A673 (cell line): ENCODE measurements at places on chromosomes 1 and 21. TPM values are rescaled to one million over a fixed set of nuclear protein-coding genes. Genes with fewer than 3 reads are reported as not detected.

- H3K27me3 ChIP-seq, result peaks cover 100% of the 10 kb centered on the region
- H3K4me1 ChIP-seq, result no peaks in the 10 kb centered on the region
- no peaks in the 10 kb centered on the region for H3K36me3 ChIP-seq
- no peak overlapping the region for H3K27ac ChIP-seq
- no peak for DNase-seq
- no peak overlapping the region for H3K4me3 ChIP-seq
These were observed 165.1 kb upstream of the CACNA1E start for GRCh38 chr1:181318022-181318857.

- no peaks in the 10 kb centered on the region for H3K36me3 ChIP-seq
- DNase-seq, result no peak
- no peak overlapping the region for H3K4me3 ChIP-seq
- peaks cover 12% of the 10 kb centered on the region for H3K4me1 ChIP-seq
- H3K27ac ChIP-seq, result no peak overlapping the region
These were observed 1.8 kb upstream of the LIN9 start for GRCh38 chr1:226310637-226311195.

- H3K36me3 ChIP-seq, result no peaks in the 10 kb centered on the region
- no peak for DNase-seq
- H3K4me1 ChIP-seq, result no peaks in the 10 kb centered on the region
- no peaks in the 10 kb centered on the region for H3K27me3 ChIP-seq
These were observed 32.6 kb downstream of the GIPC2 start for GRCh38 chr1:78078358-78078757.

- H3K36me3 ChIP-seq, result no peaks in the 10 kb centered on the region
- no peak overlapping the region for H3K27ac ChIP-seq
- H3K4me1 ChIP-seq, result no peaks in the 10 kb centered on the region
- no peak overlapping the region for H3K4me3 ChIP-seq
- H3K27me3 ChIP-seq, result no peaks in the 10 kb centered on the region
These were observed 22.9 kb downstream of the SYT14 start for GRCh38 chr1:209960926-209961325.

USP1 gene
- 85.9 and 90.0 TPM in 2 replicates for total RNA-seq

DNA sequence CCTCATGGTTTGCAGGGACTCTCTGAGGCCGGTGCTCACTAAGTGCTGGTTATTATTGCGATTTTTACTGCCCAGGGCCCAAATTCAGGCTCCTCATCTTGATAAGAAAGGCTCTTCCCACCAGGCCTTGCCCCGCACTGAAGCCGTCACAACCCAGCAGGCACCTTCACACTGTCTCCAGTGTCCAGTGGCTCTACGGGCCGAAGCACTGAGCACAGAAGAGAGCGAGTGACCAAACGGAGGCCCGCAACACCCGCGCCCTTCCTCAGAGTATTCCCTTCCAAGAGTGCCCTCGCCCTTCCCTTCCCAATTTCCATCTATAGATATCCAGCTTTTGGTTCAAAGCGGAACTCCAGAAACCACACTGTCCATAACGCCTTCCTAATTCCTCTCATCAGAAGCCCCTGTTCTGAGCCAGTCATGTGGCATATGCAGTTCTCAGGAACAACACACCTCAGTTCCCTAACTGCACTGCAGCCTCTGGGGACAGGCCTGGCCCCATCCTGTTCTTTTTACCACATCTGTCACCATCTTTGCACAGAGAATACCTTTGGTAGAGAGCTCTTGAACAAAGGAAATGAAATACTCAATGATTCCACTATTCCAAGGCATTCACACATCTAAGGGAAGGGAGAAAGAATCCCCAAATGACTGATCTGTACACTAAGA is 15.1 kb downstream of the FALEC start:
- no peaks in the 10 kb centered on the region for H3K4me1 ChIP-seq
- no peaks in the 10 kb centered on the region for H3K27me3 ChIP-seq
- H3K36me3 ChIP-seq, result no peaks in the 10 kb centered on the region
- no peak overlapping the region for H3K27ac ChIP-seq
- H3K4me3 ChIP-seq, result no peak overlapping the region

GPR137B gene
- total RNA-seq, result 6.4 and 7.1 TPM in 2 replicates

URB2 gene
- 26.2 and 33.3 TPM in 2 replicates for total RNA-seq

DNA sequence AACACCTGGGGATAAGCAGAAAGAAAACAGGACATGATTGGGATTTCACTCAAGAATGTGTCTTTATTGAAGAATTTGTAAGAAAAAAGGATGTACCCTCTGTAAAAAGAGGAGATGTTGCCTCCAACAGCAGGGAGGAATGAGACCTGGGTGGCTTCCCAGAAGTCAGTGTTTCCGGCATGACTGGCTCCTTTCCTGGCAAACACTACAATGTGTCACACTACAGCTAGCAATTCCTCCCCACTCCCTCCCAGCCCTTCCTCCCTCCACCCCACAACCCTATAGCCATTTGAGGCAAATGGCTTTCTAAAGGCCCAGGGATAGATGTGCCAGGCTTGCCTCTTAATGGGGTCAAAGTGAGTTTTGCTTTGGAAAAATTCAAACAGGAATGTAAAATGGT is 11.5 kb upstream of the COL8A2 start:
- no peak overlapping the region for H3K4me3 ChIP-seq
- peaks cover 37% of the 10 kb centered on the region for H3K36me3 ChIP-seq
- H3K27me3 ChIP-seq, result no peaks in the 10 kb centered on the region
- DNase-seq, result no peak
- peaks cover 10% of the 10 kb centered on the region for H3K4me1 ChIP-seq

- no peaks in the 10 kb centered on the region for H3K27me3 ChIP-seq
- no peaks in the 10 kb centered on the region for H3K4me1 ChIP-seq
- H3K36me3 ChIP-seq, result no peaks in the 10 kb centered on the region
- no peak for DNase-seq
These were observed 173.7 kb downstream of the CLEC20A start for GRCh38 chr1:178323067-178323466.
